T-helper 9 cell (primary cell): ENCODE measurements at places on chromosomes 1 and 21.

DNA sequence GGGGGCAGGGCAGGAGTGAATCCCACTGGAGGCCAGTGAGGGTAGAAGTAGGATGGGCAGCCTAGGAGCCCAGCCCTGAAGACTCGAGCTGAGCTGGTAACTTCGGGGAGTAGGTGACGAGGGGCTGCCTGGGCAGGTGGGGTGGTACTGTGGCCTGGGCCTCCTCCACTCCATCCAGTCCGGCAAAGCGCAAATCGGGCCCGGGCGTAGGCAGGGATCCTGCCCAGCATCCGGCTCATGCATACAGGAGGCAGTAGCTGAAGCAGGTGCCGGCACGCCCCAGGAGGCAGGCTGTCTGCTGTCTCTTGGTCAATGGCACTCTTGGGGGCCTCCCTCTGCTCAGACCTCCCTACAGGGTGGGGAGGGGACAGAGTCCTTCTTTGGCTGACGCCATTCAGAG is 1.3 kb upstream of the TNFRSF25 start:
- DNase-seq: no peak

GRCh38 chr1:17212009-17212408 is 7.1 kb downstream of the PADI1 start:
- no peak for DNase-seq

- DNase-seq: no peak
Measured at GRCh38 chr1:161046605-161047228, 940 bp upstream of the USF1 start.

DNA sequence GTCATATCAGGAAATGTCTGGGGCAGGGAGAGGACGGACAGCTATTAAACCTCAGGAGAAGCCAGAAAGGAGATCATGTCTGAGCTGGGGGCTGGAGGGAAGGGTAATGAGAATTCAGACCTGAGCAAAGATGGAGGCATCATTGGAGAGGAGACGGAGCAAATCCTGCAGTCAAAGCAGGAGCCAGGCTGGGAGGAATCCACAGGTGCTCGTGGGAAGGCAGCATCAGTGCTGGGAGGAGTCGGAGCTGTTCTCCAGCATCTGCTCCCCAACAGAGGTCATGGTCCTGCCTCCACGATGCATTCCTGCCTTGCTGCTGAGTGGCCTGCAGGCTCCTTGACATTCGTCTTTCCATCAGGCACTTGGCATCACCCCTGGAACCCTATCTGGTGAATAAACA is 148.3 kb upstream of the RAB4A start:
- no peak for DNase-seq

DNA sequence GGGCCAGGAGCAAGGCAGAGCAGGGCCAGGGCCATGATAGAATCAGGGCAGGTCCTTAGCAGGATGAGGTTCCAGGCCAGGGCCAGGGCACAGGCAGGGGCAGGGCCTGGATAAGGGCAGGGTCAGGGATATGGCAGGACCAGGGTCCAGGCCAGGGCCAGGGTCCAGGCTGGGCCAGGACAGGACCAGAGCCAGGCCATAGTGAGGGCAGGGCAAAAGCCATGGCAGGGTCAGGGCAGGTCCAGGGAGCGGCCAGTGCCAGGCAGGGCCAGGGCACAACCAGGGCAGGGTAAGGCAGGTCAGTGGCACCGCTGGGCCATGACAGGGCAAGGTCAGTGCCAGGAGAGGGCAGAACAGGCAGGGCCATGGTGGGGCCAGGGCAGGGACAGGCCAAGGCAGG is 152.2 kb downstream of the LIPI start:
- DNase-seq: no peak

DNA sequence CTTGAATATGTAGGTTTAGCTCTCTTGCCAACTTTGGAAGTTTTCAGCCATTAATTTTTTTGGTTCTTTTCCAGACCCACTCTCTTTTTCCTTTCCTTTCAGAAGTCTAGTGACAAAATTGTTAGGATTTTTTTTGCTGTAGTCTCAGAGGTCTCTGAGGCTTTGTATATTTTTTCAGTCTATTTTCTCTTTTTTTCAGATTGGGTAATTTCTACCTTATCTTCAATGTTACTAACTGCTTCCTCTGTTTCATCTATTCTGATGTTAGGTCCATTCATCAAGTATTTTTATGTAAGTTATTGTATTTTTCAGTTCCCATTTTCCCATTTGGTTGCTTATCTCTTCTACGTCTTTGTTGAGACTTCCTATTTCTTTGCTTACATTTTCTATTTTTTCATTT is 15.7 kb downstream of the RGS2 start:
- no peak for DNase-seq

DNA sequence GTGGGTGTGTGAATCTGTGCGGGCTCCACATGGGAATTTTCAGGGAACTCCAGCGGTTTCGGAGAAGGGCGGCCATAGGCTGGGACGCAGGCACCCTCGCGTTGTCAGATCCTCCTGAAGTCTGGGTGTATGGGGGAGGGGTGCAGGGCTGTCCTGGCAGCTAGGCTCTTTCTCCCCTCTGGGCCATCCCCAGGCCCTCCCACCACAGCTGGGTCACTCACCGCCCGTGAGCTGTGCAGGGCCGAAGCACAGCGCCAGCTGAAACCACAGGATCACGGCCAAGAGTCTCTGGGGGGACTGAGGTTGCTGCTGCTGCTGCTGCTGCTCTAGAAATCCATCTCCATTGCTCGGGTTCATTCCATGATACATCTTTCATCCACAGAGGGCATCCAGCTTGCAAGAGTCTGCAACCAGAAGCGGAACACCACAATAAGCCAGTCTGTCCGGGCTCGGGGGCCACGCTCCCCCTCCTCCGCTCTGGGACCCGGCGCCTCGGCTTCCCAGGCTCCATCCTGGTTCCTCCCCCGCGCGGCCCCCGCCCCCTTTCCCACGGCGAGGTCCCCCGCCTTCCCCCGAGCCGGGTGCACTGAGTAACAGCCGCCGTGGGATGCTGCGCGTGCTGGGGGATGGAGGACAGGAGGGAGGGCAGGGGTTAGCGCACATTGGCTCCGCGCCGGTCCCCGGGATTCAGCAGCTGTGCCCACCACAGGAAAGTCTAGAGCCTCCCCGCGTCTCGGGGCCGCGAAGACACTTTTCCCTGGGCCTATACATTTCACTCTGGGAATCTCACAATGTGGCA is 720 bp downstream of the SUSD4 start:
- DNase-seq: peak; percentile 18

DNA sequence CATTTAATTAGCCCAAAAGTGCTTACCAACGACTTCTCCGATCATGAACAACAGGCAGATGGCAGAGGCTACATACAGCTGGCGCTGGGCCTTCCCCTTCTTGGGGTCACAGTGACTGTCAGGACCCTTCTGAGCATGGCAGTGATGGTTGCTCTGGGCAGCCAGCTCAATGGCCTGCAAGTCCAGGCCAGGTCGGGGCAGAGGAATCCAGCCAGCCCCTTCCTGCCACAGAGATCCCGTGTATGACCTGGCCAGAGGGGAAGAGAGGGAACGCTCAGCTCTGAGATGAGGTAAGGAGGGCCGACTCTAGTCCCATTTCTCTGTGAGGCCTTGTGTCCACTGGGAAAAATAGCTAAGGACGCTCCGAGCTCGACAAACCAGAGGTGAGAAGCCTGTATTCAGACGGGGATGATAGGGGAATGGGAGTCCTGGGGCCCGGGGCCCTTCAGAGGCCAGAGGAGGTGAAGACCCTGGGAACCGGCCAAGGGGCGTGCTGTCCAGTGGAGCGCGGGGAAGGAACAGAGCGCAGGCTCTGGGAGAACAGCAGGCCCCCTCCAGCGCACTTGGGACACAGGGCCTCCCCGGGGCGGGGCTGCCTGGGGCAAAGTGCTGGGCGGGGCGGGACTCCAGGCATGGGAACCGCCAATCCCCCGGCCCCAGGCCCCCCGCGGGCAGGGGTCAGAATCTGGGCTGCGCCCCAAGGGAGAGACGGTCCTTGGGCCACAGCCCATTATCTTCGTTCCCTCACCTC is 772 bp downstream of the SLC30A2 start:
- no peak for DNase-seq

DNA sequence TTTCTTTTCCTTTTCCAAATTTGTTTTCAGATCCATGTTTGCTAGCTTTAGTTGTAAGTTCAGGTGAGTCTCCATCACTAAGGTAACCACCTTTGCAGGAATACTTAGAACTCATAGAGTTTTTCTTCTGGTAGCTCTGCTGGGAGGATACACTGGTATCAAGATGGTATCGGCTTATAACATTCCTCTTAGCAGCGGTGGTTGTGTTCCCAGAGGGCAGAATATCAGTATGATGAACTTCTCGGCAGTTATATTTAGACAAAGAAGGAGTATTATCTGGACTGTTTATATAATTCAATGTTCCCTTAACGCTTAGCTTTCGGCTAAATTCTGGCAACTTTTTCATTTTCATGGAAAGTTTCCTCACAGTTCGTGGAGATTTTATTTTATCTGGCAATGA is 18.1 kb downstream of the SYDE2 start:
- DNase-seq: no peak

DNA sequence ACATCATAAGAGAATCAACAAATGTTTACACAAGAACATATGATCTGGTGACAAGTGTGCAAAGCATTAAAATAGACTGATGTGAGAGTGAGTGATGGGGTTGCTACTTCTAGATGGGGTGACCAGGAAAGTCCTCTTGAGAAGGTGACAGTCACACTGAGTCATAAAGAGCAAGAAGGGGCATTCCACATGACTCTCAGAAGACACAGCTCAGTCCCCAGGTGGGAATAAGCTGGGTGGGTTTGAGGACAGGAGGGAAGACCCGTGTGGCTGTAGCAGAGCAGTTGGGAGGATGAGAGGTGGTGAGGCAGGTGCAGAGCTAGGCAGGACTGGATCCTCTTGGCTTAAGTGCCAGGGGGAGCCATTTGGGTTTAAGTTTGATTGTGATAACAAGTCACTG is 53.1 kb downstream of the TNR start:
- DNase-seq: no peak

DNA sequence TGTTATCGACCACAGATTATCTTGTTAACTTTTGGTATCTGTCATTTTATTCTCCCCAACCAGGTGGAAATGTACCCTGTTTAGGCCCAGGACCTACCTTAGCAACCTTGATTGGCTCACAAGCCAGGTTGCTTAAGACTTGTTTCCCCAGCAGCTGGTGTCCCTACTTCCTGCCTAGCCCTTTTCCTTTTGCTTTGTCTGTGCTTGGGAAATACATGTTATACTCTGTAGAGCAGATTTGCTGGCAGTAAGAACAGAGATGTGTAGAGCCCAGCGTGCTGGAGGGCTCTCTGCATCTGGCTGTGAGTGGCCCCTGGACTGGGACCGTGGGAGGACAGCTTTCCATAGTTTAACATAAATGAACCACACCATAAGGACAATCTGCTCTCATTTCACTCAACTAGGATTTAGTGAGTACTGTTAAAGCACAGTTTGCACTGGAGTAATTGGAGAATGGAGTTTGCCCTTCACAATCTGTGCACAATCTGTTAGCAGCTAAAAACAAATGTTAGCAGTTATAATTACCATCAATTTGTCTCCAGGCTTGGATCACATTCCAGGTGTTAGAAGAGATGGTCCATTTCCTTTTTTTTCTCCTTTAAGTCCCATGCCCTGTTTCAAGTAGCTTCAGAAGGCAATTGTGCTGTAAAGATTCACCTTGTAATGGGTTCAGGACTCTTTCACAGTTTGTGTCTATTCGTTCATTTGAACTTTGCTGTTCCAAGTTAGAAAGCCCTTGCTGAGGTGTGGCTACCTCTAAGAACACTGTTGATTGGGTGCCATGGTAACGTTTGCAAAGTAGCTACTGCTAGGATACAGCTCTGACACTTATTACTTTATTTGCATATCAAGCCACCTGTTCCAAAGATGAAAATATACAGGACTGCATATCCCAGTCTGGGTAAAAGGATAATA is at the start of gene APOBEC4:
APOBEC4 (minus strand) TSS at position 770 of the 915 bp plus-strand sequence. CDS start 4,535 bp downstream, outside the sequence.
- DNase-seq: no peak

- no peak for DNase-seq
Measured at GRCh38 chr21:21662776-21663175, 664.6 kb downstream of the NCAM2 start.
